ENCODE measurements at places on chromosomes 11 and 22.

- peak; percentile 18 for DNase-seq
Observed at GRCh38 chr11:47002390-47002789, 65.8 kb downstream of the CSTPP1 start.

DNA sequence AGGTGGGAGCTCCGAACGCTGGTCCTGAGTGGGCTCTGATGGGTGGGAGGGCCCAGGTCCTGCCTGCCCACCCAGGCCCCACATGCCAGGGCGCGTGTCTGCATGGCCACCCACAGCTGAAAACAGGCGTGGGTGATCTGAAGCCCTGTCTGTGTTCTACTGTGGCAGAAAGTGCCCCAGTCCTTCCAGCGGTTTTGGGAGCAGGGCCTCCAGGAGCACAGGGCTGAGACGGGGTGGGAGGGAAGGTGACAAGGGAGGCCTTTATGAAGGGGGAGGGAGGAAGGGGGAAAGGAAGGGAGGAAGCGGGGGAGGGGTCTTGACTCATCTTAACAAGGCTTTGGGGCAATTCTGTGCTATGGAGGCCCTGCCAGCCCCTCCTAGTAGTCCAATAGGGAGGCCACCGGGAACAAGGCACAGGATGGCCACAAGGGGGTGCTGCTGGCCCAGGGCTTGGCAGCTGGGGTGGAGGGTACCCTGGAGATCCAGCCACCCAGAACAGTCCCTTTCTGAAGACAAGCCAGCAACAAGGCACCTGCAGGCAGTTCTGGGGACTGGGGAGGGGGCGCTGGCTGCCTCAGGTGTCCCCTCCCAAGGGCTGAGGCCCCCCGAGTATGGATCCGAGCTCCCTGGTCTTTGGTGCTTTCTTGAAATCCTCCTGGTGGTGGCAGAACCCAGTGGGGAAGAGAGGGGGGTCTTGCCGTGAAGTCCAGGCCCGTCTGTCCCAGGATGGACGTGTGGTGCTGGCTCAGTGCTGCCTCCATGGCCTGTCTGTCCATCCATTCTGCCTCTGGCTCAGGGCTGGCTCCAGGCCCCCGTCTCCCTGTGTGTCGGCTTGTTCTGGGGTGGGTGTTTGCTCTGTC lies 6.3 kb upstream of the FADS3 start:
- DNase-seq = peak; percentile 67

DNA sequence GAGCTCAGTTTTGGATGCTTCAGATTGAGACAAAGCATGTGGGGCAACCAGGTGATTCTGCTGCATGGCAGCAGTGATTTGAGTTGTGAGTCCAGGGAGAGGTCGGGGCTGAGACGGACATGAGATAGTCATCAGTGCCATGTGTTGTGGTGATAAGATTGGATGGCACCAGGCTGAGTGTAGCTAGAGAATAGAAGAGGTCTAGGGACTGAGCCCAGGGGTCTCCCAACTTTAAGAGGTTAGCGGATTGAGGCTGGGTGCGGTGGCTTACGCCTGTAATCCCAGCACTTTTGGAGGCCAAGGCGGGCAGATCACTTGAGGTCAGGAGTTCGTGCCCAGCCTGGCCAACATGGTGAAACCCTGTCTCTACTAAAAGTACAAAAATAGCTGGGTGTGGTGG lies 6.3 kb upstream of the CTSD start:
- DNase-seq = no peak

GRCh38 chr11:119696378-119697222 lies 32.4 kb downstream of the NECTIN1 start:
- DNase-seq = no peak

GRCh38 chr11:36013950-36014897 lies 70.4 kb downstream of the LDLRAD3 start:
- no peak for DNase-seq

GRCh38 chr22:44580176-44581095 lies 82.4 kb upstream of the RTL6 start:
- no peak for DNase-seq

GRCh38 chr11:60183591-60184205 lies 815 bp upstream of the MS4A6A start:
- no peak for DNase-seq

DNA sequence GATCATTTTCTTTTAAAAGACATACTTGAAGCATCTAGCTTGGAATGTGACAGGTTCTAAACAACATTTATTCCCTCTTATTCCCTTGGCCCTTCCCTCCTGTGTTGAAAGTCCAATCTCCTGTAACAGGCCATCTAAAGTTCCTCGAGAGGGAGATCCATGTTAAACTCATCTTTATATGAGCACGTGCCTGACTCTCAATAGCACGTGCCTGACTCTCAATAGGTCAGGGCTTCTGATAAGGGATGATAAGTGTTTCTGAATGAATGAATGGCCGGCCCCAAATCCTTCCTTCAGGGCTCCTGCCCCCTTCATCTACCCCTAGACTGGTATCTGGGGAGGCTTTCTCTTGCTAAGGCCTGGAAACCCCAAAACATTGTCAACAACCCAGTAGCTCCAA lies 27.2 kb downstream of the RPL27A start:
- DNase-seq = no peak

- DNase-seq = no peak
Observed at GRCh38 chr22:38465673-38466490, 2.0 kb upstream of the KDELR3 start.

DNA sequence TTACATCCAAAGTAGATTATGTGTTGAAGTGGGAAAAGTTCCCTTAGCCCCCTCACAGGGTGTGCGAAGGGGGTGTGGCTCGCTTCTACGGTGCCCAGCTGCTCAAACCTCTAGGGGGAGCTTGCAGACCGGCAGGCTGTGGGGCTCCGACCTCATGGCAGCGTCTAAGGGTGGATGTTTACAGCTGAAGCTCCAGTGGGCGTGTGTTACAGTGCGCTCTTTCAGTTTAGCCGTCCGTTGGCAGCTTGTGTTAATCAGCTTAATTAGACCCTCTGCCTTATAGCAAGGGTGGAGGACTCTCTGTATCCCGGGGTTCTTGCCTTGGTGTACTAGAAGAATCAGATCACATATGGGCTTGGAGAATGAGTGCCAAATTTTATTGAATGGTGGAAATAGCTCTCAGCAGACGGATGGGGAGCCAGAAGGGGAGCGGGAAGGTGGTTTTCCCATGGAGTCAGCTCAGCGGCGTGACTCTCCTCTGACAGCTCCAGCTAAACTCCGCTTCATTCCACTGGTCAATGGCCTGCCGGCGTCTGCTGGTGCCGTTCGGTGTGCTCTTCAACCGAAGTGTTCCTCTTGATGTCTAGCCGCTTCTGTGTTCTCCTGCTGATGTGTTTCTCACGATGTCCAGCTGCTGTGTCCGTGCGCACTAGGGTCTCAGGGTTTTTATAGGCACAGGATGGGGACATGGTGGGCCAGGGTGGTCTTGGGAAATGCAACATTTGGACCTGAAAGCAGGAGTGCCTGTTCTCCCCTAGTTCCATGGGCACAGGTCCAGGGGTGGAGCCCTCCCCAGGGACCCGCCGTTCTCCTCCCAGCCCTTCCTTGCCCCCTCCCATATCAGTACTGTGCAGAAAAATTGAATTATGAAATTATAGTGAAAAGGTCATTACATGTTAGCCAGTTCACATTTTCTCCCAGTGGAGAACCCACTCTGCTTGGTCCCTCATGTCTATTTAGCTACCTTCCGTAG lies 28.6 kb upstream of the OR10G7 start:
- peak; percentile 53 for DNase-seq

- no peak for DNase-seq
Observed at GRCh38 chr11:114148013-114148382, 88.5 kb downstream of the ZBTB16 start.

DNA sequence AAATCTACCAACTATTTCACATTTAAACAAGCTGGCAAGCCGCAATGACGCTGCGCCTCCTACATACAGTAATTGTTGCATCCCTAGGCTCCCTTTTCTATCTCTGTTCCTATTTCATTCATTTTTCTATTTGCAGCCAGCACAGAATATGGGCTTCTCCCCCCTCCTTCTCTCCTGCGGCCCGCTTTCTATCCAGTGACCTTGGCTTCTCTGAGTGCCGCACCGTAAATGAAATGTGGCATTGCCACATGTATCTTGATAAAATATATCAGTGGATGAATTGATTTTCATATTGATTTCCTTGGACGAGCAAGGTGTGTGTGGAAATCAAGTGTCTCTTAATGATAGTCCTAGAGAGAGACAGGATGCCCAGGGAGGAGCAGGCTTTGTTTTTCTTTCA lies 70.2 kb downstream of the ZBTB16 start:
- DNase-seq = no peak

GRCh38 chr22:27687984-27688545 lies 113.5 kb downstream of the MN1 start:
- no peak for DNase-seq

DNA sequence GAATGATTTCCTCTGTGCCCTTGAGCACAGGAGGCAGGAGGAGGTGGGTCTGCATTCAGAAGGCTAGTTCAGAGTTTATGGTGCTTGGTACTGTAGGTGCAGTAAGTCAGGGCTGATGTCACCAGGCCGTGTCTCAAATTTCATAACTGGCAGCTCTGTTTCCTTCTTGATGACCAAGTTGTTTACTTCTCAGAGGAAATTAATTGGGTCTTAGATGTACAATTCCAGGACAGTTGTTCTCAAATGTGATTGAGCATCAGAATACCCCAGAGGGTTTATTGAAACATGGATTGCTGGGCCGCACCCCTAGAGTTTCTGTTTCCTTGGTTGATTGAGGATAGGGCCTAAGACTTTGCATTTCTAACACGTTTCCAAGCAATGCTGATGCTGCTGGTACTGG lies 6.2 kb downstream of the AMOTL1 start:
- DNase-seq = no peak

DNA sequence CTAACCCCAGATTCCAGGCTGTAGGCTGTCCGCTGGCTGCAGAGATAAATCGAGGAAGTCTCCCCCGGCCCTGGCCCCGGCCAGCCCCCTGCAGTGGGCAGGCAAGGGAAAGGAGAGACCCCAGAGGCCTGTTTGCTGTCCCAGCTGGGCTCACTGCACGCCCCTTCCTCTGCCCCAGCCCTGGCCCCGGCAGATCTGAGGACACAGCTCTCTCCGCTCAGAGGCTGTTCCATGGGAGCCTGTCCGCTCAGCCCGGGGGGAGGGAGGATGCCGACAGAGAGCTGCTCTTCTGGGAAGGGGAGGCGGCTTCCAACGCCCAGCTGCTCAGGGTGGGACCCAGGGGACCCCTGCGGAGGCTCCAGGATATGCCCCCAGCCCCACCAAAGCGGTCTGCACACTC lies 37.7 kb upstream of the H19 start:
- no peak for DNase-seq

DNA sequence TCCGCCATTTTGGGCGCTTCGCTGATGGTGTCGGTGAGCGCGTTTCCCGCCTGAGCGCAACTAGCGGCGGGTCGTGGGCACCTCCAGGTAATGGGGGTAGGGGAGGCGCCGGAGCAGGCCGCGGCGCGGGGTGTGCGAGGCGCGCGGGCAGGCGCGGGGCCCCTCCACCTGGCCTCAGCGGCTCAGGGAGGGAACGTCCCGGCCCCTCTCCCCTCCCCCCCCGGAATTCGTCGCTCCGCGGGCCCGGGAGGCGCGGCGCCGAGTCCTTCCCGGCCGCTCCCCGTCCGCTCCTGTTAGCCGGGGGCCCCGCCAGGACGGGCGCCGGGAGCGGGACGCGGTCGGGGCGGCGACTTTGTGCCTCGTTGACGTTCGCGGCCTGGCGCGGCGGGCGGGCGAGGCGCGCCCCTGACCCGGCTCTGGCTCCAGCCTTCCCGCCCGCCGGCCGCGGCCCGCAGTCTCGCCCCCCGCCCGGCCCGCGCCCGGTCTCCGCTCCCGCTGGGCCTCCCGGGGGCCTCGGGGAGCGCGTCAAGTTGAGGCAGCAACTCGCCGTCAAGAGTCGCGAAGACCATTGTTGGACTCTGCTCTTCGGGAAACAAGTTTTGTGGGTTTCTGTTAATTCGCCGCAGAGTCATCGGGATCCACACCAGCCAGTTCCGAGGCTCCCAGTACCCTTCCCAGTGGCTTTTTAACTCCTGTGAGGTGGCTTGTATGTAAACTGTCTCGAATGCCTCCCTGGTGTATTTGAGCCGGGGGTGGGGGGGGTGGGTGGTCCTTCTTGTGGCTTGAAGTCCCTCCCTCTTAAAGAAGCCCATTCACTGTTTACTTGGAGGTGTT lies at the start of gene PPP6R3:
PPP6R3 (plus strand) TSS at position 12 of the 834 bp plus-strand sequence. CDS start 76,913 bp downstream, outside the sequence.
- DNase-seq = no peak

- no peak for DNase-seq
Observed at GRCh38 chr11:69385832-69386427, 92.0 kb downstream of the MYEOV start.

GRCh38 chr11:4851033-4851432 lies 2.0 kb upstream of the OR51S1 start:
- peak; percentile 19 for DNase-seq

GRCh38 chr22:46500201-46500600 lies 37.2 kb downstream of the CELSR1 start:
- DNase-seq = no peak

GRCh38 chr11:113591117-113591516 lies 115.0 kb downstream of the TMPRSS5 start:
- no peak for DNase-seq

DNA sequence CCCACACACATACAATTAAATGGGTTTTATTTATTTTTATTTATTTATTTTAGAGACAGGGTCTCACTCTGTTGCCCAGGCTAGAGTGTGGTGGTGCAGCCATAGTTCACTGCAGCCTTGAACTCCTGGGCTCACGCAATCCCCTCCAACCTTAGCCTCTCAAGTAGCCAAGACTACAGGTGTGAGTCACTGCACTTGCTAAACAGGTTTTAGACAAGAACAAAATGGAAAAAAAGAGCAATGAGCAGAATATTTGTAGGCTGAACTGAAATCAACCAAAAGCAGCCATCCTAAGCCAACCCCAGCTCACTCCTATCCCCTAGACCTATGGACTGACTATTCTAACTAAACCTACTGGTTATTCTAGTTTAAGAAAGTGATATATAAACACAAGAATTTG lies 37.8 kb downstream of the MRE11 start:
- no peak for DNase-seq

DNA sequence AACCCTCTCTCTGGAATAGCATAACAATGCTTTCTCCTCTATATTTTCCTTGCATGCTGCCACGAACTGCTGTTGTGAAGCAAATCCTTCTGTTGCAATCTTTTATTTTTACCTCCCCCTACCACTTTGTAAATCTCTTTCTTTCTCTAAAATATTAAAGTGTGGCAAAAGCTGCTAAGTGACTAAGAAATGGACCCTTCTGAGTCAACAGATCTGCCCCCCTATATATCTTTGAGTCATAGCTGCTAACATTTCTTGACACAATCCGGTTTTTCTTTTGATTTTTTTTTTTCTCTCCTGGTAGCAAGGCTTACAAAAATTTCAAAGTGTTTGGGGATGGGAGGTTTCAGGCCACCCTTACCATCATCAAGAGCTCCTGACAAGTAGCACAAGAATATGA lies 39.0 kb upstream of the KIRREL3 start:
- no peak for DNase-seq

DNA sequence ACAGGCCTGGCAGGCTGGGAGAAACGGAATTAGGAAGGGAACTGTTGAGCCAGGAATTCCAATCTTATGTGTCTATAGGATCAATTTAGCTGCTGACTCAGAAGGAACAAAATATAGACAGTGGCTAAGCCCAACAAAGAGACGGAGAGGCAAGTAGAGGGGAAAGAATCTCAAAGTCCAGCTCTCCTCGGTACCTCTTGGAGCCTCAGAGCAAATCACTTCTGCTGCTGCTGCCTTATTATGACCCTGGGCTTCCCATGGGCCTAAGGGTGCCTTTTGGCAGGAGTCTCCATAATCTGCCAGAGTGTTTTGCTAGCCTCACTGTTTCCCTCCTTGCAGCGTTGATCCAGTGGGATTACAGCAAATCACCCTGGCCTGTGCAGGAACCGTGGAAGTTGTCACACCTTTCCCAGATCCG lies 31.7 kb downstream of the PAX6 start:
- DNase-seq = peak; percentile 73

All from fibroblast of the aortic adventitia (primary cell).